ENCODE measurements at places on chromosomes 16 and 17. TPM values are rescaled to one million over a fixed set of nuclear protein-coding genes. Genes with fewer than 3 reads are reported as not detected.

GRCh38 chr16:74298104-74298503 is 1.5 kb downstream of the PSMD7 start:
- no peaks in the 10 kb centered on the region for H3K27me3 ChIP-seq
- peak overlapping the region; percentile 97 for H3K27ac ChIP-seq
- DNase-seq, result no peak
- H3K36me3 ChIP-seq, result peaks cover 2% of the 10 kb centered on the region

PERCC1 gene
- not detected for total RNA-seq

GRCh38 chr16:74667255-74667700 is 601 bp upstream of the RFWD3 start:
- H3K27ac ChIP-seq, result peak overlapping the region; percentile 86
- DNase-seq, result peak; percentile 19
- H3K27me3 ChIP-seq, result no peaks in the 10 kb centered on the region
- peaks cover 22% of the 10 kb centered on the region for H3K4me1 ChIP-seq

OTOP2 gene
- not detected for total RNA-seq

DNA sequence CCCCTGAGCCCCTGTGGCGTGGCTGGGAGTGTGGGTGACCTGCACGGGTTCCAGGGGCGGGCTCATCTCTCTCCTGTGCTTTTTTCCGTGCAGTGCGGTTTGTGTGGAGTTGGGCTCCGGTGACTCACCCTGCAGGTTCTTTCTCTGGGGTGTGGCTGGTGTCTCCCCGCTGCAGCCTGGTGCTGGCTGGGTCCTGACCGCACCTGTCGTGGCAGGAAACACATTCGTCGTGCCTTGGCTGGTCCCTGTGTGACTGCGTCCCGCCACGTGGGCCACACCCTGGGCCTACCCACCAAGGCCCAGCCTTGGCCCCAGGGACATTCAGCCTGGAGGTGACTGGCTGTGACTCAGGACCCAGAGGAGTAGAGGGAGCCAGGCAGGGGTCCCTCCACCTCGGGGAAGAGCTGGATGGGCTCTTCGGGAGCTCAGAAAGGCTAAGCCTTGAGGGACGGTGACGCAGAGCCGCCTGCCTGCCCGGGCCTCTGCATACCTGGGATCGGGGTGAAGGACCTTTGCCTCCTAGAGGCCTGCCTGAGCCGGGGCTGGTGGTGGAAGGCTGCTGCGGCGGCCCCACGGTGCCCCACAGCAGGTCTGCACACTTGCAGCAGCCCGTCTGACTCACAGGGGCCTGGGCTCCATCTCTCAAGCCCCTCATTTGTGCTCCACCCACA is 7.8 kb downstream of the TRAF7 start:
- H3K36me3 ChIP-seq, result no peaks in the 10 kb centered on the region
- peaks cover 2% of the 10 kb centered on the region for H3K4me1 ChIP-seq
- no peak overlapping the region for H3K27ac ChIP-seq
- no peak for DNase-seq
- no peaks in the 10 kb centered on the region for H3K27me3 ChIP-seq
- H3K4me3 ChIP-seq, result no peak overlapping the region

- no peaks in the 10 kb centered on the region for H3K36me3 ChIP-seq
- peak overlapping the region; percentile 94 for H3K4me3 ChIP-seq
- DNase-seq, result no peak
- H3K4me1 ChIP-seq, result peaks cover 36% of the 10 kb centered on the region
- no peaks in the 10 kb centered on the region for H3K27me3 ChIP-seq
- H3K27ac ChIP-seq, result peak overlapping the region; percentile 95
Measured at GRCh38 chr17:63841350-63842172, 924 bp downstream of the SMARCD2 start.

RPH3AL gene
- total RNA-seq, result 3.5 TPM

TBC1D3K gene
- total RNA-seq, result not detected

DNA sequence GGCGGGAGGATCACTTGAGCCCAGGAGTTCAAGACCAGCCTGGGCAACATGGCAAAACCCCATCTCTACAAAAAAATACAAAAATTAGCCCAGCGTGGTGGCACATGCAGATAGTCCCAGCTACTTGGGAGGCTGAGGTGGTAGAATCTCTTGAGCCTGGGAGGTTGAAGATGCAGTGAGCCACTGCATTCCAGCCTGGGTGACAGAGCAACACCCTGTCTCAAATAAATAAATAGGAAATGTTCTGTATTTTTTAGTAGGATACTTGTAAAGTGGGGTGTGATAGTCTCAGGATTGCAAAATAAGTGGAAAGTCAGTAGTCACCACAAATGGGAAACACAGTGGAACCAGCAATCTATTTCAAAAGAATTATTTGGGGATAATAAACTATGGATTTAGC is 4.0 kb downstream of the RSPRY1 start:
- peaks cover 8% of the 10 kb centered on the region for H3K36me3 ChIP-seq
- H3K27me3 ChIP-seq, result no peaks in the 10 kb centered on the region
- H3K4me3 ChIP-seq, result no peak overlapping the region

PAQR4 gene
- total RNA-seq, result 2.7 TPM

DNA sequence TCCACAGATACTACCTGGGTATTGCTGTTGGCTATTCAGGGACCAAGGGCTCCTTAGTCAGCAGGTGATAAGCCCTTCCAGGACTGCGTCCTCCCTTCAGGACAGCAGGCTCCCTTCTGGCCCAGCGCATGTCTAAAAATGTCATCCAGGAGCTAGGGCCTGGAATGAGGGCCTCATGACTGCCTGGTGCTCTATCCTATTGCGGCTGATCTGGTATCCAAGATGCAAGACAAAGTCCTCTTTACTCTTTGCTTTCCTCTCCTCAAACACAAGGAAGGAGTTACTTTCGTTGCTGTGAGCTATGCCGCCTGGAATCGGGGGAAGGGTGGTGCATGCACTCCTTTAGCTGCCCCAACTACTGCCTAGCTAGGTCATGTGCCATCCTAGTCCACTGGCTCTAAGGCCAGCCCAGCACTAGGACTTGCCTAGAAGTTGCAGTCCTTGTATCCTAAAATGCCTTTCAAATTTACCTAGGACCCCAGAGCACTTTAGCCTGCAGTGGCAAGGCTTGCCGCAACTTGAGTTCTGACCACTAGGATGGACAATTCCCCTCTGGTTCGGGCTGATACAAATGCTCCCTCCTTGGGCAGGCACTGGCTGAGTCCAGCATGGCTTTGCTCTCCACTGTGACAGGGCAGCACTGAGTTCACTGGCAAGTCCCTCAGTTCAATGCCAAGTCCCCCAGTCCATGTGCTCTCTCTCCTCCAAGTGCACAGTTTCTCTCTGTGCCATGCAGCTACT is 10.1 kb upstream of the TMEM219 start:
- no peak for DNase-seq
- H3K4me1 ChIP-seq, result no peaks in the 10 kb centered on the region
- H3K36me3 ChIP-seq, result peaks cover 4% of the 10 kb centered on the region
- H3K27ac ChIP-seq, result no peak overlapping the region
- peaks cover 18% of the 10 kb centered on the region for H3K27me3 ChIP-seq

DNA sequence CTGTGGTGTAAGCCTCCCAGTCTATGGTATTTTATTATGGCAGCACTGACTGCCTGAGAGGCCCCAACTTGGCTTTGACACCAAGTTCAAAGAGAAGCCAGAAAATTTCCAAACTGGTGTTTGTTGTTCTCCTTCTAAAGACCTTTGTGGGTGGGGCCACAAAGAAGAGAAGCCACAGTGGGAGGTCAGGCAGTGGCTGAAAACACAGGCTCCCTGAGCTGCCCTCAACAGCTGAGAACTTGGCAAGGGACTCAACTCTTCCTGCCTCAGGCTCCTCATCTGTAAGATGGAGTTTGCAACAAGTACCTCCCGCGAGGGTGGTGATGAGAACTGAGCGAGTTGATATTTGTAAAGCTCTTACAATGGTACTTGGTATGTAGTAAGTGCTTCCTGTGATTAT is 18.2 kb downstream of the CES5A start:
- no peak overlapping the region for H3K4me3 ChIP-seq
- no peak overlapping the region for H3K27ac ChIP-seq
- peaks cover 52% of the 10 kb centered on the region for H3K27me3 ChIP-seq
- no peaks in the 10 kb centered on the region for H3K36me3 ChIP-seq
- DNase-seq, result no peak

ZPBP2 gene
- 0.37 TPM for total RNA-seq

CCDC144A gene
- 9.9 TPM for total RNA-seq

DNA sequence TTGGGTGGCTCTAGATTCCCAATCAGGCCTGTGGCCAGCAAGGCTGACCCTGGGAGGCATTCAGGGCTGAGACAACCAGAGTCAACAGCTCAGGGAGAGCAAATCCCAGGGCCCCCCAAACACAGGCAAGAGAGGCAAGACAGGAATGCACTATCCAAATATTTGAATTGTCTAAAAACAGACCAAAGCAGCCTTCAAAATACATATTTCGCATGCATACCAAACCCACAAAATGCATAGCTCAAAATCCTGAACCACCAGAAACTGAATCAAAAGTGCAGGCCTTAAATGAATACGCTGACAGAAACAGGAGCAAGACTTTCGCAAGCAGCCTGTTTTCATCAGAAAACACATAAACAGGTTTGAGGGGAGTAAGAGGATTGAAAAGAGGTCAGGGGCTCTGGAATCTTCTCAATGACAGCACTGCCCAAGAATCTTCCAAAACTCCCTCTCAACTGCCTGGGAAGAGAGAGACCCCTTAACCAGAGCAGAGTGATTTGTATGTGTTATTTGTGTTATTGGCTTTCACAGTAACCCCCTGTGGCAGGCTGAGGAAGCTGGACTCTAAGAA is 213.6 kb upstream of the CDH5 start:
- H3K27me3 ChIP-seq, result peaks cover 29% of the 10 kb centered on the region
- H3K4me3 ChIP-seq, result no peak overlapping the region
- H3K27ac ChIP-seq, result peak overlapping the region; percentile 19
- H3K36me3 ChIP-seq, result no peaks in the 10 kb centered on the region

CCR7 gene
- total RNA-seq, result 182 TPM

MPP3 gene
- total RNA-seq, result not detected

DNA sequence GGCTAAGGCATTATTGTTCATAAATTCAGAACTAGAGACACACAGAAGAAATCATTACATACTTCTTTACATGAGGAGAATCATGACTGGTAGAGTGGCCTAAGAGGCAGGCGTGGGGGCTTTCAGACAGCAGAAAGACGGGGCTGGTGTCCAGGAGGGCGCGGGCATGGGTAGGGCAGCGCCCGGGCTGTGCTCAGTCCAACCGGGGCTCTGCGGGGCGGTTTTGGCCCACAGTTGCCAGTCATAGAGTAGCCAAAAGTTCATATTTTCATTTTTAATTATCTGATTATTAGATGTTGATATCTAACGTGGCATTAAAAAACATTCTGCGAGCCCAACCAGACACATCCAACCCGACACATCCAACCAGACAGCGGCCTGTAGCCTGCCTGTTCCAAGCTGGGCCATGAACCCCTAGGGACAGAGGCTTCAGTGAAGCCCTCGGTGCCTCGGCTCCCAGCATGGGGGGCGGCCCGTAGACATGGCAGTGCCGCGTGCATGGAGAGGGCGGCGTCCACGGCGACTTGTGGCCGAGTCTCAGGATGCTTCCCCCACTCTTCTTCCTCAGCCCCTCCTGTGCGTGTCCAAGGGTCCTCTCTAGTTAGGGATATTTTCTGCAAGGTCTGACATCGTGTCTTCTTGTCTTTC is 162.4 kb upstream of the CHMP6 start:
- H3K27ac ChIP-seq, result peak overlapping the region; percentile 91
- H3K4me1 ChIP-seq, result peaks cover 13% of the 10 kb centered on the region
- no peaks in the 10 kb centered on the region for H3K27me3 ChIP-seq
- H3K36me3 ChIP-seq, result no peaks in the 10 kb centered on the region

DNA sequence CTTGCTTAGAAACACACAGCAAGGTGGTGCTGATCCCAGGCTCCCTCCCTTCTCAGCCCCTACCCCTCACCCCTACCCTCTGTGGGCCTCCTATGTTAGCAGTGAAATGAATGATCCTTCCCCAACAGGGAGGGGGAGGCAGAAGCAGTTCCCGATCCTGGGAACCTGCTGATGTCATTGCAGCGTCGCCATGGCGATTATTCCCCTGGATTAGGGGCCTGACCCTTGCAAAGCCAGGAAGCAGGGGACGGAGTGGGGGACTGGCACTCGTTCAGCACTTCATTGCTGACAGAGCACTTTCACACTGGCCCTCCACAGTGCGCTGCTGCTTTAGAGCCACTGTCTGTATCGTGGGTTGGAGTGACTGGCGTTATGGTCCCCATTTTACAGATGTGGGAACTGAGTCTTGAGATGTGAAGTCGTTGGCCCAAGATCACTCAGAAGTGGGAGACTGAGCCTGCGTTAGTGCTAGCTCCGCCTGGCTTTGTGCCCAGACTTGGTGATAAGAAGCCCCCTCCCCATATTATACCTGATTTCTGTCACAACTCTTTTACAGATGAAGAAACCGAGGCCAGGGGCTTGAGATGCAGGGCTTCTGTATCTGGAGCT is 26.6 kb downstream of the LASP1 start:
- peak overlapping the region; percentile 99 for H3K27ac ChIP-seq
- peaks cover 60% of the 10 kb centered on the region for H3K4me1 ChIP-seq
- no peaks in the 10 kb centered on the region for H3K36me3 ChIP-seq

CDH1 gene
- 0.47 TPM for total RNA-seq

ADAP2 gene
- 1.1 TPM for total RNA-seq

EPX gene
- total RNA-seq, result not detected

SLC6A4 gene
- 5.0 TPM for total RNA-seq

DNA sequence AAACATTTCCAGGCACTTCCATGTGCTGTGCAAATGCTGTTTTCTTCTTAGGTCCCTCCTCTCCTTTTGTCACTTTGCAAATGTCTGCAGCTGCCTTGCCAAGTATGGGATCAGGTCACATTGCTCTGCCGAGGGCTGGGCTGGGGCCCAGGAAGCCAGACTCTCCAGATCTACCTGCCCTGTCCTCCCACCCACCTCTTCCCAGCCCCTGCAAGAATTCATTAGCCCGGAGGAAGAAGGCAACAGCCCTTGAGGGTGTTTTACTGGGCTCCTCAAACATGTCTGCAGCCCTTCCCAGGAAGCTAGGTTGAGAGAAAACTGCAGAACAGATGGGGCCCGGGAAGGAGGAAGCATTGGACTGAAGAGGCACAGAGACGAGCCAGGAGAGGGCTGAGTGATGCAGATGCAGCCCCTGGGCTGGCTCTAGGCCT is 47.1 kb downstream of the WSB1 start:
- H3K4me1 ChIP-seq, result no peaks in the 10 kb centered on the region
- no peak overlapping the region for H3K4me3 ChIP-seq
- DNase-seq, result no peak
- no peak overlapping the region for H3K27ac ChIP-seq
- H3K27me3 ChIP-seq, result peaks cover 5% of the 10 kb centered on the region

RAMP2 gene
- not detected for total RNA-seq

- no peak for DNase-seq
- H3K27me3 ChIP-seq, result no peaks in the 10 kb centered on the region
- peaks cover 12% of the 10 kb centered on the region for H3K36me3 ChIP-seq
- peaks cover 43% of the 10 kb centered on the region for H3K4me1 ChIP-seq
- H3K27ac ChIP-seq, result peak overlapping the region; percentile 61
Measured at GRCh38 chr16:14491861-14492529, 138.1 kb downstream of the PARN start.

DNA sequence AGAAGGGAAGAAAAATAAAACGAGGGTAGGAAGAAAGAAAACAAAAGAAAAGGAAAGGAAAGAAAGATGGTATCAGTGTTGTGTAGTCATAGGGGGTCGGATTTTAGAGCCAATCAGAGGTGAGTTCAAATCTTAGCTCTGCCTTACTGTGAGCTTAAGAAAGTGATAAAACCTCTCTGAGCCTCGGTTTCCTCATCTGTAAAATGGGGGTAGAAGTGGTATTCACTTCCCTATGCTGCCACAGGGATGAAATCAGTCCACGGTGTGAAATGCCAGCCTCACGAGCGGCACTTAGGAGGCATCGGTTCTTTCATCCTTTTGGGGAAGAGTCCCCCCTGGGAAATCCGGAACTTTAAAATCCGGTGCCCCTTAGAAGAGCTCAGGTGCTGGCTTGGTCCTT is 6.1 kb downstream of the KCNG4 start:
- H3K4me3 ChIP-seq, result no peak overlapping the region
- no peaks in the 10 kb centered on the region for H3K4me1 ChIP-seq
- H3K36me3 ChIP-seq, result no peaks in the 10 kb centered on the region
- no peak overlapping the region for H3K27ac ChIP-seq
- DNase-seq, result no peak
- peaks cover 49% of the 10 kb centered on the region for H3K27me3 ChIP-seq

Measured in T-helper 17 cell (primary cell).